PC-9 (cell line): ENCODE measurements at places on chromosomes 4 and X. TPM values are rescaled to one million over a fixed set of nuclear protein-coding genes. Genes with fewer than 3 reads are reported as not detected.

The LGI2 gene
- not detected in 2 replicates for total RNA-seq

The MAGEE2 gene
- not detected in 2 replicates for total RNA-seq

The PI4K2B gene
- total RNA-seq = 16.4 and 19.3 TPM in 2 replicates

The FABP2 gene
- total RNA-seq = not detected in 2 replicates

The VCX gene
- 0.57 and 1.5 TPM in 2 replicates for total RNA-seq

The SMIM10L2A gene
- not detected in 2 replicates for total RNA-seq

The LANCL3 gene
- total RNA-seq = 0.83 and 1.5 TPM in 2 replicates

The DHRSX gene
- total RNA-seq = 13.2 and 15.2 TPM in 2 replicates

The SORBS2 gene
- total RNA-seq = 15.7 and 16.4 TPM in 2 replicates

The AMBN gene
- total RNA-seq = not detected in 2 replicates

The CXorf49 gene
- not detected in 2 replicates for total RNA-seq

The CYTL1 gene
- total RNA-seq = not detected in 2 replicates

The OPRPN gene
- total RNA-seq = not detected in 2 replicates

The LRP2BP gene
- total RNA-seq = 0.85 and 0.90 TPM in 2 replicates

The NAP1L2 gene
- total RNA-seq = not detected in 2 replicates

The PF4V1 gene
- total RNA-seq = not detected in 2 replicates

The IQSEC2 gene
- total RNA-seq = 45.7 and 49.3 TPM in 2 replicates

The OTUD6A gene
- total RNA-seq = not detected in 2 replicates

The STPG2 gene
- 0.35 TPM in 1 of 2 replicates, not detected in the other for total RNA-seq

The KDR gene
- 0.09 and 0.20 TPM in 2 replicates for total RNA-seq

The FGFR3 gene
- 8.2 and 10.6 TPM in 2 replicates for total RNA-seq

The USP26 gene
- total RNA-seq = not detected in 2 replicates

The TRPC5OS gene
- not detected in 2 replicates for total RNA-seq

The CYBB gene
- total RNA-seq = 0.13 and 0.31 TPM in 2 replicates

The MAGEA6 gene
- 116 and 122 TPM in 2 replicates for total RNA-seq

The CLTRN gene
- 1.1 and 2.7 TPM in 2 replicates for total RNA-seq

The DNAJB14 gene
- total RNA-seq = 27.5 and 28.6 TPM in 2 replicates

The HTN1 gene
- not detected in 2 replicates for total RNA-seq

The RPA4 gene
- total RNA-seq = 0.46 and 0.93 TPM in 2 replicates

The MSN gene
- total RNA-seq = 177 and 235 TPM in 2 replicates

The MAGED4 gene
- total RNA-seq = not detected in 2 replicates

The DCAF4L1 gene
- total RNA-seq = 0.15 and 0.23 TPM in 2 replicates

The TMEM271 gene
- not detected in 2 replicates for total RNA-seq

The TSPAN7 gene
- total RNA-seq = not detected in 2 replicates

The MAGEB10 gene
- not detected in 2 replicates for total RNA-seq

The MAGIX gene
- total RNA-seq = 1.8 and 2.0 TPM in 2 replicates

The TRIM61 gene
- total RNA-seq = 0.61 and 0.70 TPM in 2 replicates

The SMARCA1 gene
- 88.5 and 92.6 TPM in 2 replicates for total RNA-seq

The UGT2A3 gene
- not detected in 2 replicates for total RNA-seq

The DRD5 gene
- total RNA-seq = not detected in 2 replicates

The RAB41 gene
- not detected in 2 replicates for total RNA-seq
